ENCODE measurements at places on chromosomes 2 and 18.

DNA sequence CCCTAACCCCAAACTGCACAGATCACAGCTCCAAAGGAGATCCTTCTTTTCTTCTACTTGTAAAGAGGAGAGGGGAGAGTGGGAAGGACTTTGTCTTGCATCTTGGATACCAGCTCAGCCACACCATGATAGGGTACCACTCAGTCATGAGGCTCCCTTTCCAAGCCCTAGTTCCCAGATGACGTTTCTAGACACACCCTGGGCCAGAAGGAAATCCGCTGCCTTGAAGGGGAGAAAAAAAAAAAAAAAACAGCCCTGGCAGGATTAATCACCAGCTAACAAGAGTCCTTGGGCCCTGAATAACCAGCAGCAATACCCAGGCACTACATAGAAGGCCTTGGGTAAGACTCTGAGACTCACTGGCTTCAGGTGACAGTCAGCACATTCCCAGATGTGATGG lies 36.9 kb downstream of the ST8SIA3 start:
- DNase-seq, result no peak

- DNase-seq, result no peak
Measured at GRCh38 chr2:64846177-64846576, 143.0 kb upstream of the SLC1A4 start.

DNA sequence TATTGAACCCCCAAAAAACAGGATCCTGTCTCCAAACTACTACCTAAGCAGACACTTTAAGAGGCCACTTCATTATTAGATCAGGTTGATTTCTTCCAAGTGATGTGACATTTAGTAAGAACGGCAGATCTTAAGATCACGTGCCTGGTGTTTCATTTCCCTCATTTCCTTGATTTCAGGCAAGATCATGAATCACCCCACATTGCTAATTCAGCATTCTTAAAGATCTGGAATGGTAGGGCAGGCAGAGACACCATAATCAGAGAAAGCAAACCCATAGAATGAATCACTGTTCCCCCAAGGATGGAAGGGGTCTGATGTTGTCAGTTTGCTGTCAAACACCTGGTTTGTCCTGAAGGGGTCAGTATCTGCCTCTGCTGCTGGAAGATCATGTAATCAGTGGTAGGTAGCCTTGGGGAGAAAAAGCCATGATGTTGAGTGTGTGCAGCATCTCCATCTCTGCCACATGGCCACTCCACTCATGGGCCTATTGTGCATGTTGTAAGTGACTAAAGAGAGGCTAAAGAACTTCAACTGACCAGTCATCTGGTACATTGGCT lies 133.9 kb downstream of the ARHGAP15 start:
- DNase-seq, result no peak

GRCh38 chr18:5998907-5999306 lies 103.6 kb upstream of the TMEM200C start:
- DNase-seq, result no peak

DNA sequence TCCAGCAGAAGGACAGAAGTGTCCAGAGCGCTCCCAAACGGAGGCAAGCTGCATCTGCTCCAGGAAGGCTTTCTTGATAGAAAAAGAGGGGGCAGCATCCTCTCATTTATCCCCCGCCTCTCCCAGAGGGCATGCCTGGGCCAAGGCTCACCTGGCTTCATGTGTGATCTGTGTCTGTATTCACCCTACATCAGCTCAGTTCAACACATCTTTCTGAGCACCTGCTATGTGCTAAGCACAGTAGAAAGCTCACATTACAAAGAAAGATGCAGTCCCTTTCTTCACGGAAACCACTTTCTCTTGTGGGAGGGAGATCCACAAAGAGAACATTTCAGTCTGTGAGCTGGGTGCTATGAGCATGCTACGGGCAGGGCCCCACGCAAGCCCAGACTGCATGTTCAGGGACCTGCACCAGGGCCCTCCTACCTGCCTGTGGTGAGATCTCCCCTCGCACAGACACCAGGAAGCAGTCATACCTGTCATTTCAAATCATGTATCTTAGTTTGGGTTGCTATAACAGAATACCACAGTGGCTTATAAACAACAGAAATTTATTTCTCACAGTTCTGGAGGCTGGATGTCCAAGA lies 90.7 kb downstream of the PDCL3 start:
- no peak for DNase-seq

- DNase-seq, result no peak
Measured at GRCh38 chr2:172848519-172848918, 112.9 kb downstream of the RAPGEF4 start.

DNA sequence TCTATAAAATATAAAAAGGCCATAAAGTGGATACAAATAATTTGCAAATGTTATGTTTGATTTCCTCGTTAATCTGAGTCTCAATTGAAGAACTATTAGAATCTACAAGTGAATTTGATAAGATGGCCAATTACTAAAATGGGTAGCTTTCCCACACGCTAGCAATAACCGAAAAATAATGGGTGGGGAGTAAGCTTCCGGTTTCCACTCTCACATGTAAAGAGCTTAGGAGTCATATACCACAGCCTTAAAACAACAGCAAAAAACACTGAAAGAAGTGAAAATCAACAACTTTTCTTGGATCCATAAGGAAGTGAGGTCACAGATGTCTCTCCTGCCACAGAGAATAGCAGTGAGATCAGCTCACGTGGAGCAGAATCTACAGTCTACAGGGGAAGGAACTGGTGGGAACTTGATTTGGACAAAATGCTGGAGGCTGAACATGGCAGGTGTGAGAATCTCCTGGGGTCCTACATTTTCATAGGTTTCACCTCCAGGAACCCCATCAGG lies 18.6 kb downstream of the THAP4 start:
- DNase-seq, result no peak

DNA sequence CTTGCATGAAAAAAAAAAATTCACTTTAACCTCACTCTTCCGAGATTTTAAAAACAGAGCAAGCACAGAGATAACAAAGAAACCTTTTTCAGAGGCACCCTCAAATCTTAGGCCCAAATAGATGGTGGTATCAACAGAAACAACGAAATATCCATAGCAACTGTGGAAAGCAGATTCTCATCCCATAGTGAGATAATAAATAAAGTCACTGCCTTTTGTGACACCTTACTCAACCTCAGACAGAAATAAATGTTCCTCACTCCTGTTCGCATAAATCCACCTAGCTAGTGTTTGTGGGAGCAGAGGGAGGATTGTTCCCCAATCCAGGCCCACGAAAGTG lies 60.9 kb upstream of the RTN4 start:
- DNase-seq, result no peak

- no peak for DNase-seq
Measured at GRCh38 chr2:192749611-192750200, 555.0 kb upstream of the TMEFF2 start.

DNA sequence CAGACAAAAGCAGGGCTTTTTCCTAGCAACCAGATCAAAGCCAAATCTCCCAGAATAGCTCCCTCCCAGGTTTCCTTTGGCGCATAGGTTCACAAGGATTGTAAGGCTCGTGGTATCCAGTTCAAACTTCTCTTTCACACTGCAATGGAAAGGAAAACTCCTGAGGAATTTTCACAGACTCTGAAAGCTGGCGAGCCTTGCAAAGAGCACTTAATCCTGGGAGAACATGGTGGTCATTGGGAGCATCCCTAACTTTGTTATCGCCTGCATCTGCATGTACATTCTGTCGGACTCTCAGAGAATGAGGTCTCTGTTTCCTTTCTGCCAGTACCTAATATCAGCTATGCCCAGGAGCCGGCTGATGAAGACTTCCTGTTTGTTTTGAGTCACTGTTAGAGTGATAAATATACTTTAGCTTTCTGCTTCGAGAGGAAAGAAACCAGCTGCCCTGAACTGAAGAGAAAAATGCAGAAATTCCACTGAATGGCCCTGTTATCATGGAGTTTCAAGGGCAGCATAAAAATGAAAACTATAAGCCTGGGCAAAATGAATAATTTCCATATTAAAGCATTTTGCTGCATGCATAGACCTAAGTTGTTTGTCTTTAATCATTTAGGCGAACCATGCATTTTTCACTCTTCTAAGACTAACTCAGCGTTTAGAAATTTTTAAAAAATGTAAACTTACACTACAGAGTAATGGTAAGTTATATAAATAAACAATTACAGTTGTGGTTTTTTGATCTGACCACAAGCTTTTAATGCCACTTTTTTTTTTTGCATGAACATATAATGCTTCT lies 76.4 kb upstream of the ZEB2 start:
- DNase-seq, result peak; percentile 24

DNA sequence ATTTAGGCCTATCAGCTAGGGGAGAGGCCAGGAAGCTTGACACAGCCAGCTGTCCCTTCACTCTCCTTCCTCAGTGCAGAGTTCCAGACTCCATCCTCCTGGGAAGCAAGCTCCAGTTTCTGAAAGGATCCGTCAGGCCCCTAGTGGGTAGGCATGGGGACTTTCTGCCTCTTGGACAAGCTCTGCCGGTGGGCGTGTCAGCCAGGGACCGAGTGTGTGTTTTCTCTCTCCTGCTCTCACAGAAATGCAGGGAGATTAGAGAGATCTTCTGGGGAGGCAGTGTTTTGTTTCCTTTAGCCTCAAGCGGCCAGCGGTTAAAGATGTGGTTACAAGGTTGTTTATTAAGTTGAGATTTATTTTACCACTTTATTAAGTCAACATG lies 29.9 kb upstream of the OTOS start:
- no peak for DNase-seq

DNA sequence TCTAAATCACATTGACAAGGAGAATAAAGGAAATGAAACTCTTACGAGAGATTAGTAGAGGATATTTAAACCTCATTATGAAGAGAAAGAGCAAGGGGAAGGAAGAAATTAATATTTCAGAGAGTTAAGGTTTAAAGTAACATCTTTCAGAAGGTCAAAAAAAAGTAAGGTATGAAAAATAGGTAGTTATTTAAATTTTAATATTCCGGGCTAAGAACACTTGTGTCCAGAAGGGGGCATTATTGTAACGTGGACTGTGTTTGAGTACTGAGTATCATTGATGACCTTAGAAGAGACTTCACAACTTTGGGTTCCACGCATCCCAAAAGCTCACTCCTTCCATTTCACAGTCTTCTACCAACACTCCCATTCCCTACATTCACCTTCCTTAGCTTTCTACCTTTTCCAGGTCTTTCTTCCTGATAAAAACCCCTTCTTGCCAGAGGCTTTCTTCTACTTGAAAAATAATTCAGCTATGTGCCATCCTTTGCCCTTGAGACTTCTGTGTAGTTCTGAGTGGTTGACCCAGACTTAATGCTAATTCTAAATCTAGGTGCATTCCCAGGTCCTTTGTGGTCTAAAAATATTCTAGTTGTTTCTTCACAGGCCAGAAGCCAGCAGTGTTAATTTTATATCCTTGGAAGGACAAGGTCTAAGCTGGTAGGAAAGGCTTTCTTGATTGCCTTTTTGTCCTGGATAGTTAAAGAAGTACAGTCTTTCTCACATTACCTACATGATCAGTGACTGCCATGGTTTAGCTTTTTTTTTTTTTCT lies 16.5 kb downstream of the DYNC1I2 start:
- DNase-seq, result peak; percentile 54

DNA sequence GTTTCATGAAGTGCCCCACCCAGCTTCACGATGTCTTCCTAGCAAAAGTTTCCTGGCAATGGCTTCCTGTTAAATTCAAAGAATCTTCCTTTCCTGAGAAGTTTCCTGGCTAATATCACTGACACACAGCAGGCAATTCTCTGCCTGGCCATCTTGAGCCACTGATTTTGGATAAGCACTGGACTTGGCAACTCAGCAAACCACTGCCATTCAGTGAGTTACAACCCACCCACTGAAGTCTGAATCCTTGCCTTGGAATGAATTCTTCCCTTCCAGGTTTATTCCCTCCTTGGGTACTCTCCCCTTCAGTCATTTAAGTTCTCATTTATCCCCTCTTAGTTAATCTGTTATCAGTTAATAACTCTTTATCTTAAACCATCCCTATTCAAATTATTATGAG lies 426.0 kb downstream of the MBD2 start:
- no peak for DNase-seq

- DNase-seq, result no peak
Measured at GRCh38 chr2:134917888-134918525, 615 bp upstream of the CCNT2 start.

DNA sequence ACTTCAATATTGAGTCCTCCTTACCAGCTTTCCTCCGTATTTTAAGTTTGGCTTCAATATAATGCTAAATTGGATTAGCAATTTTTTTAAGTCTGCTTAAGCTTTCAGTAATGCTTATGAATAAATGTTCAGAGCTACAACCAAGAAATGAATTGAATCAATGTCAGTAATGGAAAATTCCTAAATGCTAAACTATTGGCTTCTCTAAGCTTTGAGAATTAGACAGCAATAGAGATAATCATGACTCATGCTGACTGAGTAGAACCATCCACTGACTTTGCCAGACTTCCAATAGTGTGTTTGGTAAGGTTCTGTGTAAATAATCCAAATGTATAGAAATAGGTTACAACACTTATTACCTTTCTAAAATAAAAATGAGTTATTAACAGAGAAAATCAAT lies 8.9 kb upstream of the PDE1A start:
- no peak for DNase-seq

GRCh38 chr2:179694963-179695362 lies 166.4 kb downstream of the ZNF385B start:
- no peak for DNase-seq

DNA sequence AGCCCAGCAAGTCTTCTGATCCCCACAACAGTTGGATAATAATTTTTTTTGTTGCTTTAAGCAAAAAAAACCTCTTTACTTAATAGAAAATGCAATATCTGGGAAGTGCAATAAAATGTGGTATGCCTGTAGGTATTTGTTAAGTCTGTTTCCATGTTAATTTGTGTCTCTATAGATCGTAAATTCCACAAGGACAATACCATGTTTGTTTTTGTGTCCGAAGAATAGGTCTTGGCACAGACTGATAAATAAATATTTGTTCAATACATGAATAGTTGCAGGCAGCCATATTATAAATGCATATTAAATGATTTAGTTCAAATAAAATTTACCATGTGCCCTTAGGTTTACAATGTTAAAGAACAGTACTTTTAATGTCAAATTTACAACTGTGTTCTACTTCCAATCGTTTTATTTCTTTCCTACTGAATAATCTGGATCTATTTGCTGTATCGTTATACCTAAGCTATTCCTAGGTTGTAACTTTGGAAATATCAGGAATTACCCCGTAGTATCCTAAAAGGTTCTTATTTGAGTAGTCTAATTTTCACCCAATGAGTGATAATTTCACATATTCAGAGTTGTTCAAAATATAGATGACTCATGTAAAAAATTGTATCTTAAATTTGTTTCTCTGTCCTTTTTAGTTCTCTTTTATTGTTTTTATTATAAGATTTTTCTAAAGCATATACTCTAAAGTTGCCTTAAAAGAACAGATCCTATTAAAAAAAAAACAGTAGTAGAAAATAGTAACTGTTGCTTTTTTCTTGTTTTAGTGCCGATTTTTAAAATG lies 151.8 kb downstream of the EHBP1 start:
- DNase-seq, result no peak

GRCh38 chr2:172153156-172153555 lies 50.5 kb upstream of the DLX2 start:
- no peak for DNase-seq

- DNase-seq, result peak; percentile 44
Measured at GRCh38 chr2:32009516-32010256, 1.1 kb downstream of the MEMO1 start.

- no peak for DNase-seq
Measured at GRCh38 chr2:228866781-228867180, 404.3 kb downstream of the PID1 start.

Data from hematopoietic multipotent progenitor cell treated with erythropoietin and hydrocortisone succinate and interleukin-3 and kit ligand, for 17 days (in vitro differentiated cells).